ENCODE measurements at places on chromosomes 7 and 10. TPM values are rescaled to one million over a fixed set of nuclear protein-coding genes. Genes with fewer than 3 reads are reported as not detected.

- no peak for DNase-seq
- peak overlapping the region; percentile 94 for H3K27ac ChIP-seq
- peaks cover 75% of the 10 kb centered on the region for H3K4me1 ChIP-seq
- H3K36me3 ChIP-seq, result peaks cover 1% of the 10 kb centered on the region
These were observed 1.5 kb downstream of the DUSP5 start for GRCh38 chr10:110498982-110499795.

DNA sequence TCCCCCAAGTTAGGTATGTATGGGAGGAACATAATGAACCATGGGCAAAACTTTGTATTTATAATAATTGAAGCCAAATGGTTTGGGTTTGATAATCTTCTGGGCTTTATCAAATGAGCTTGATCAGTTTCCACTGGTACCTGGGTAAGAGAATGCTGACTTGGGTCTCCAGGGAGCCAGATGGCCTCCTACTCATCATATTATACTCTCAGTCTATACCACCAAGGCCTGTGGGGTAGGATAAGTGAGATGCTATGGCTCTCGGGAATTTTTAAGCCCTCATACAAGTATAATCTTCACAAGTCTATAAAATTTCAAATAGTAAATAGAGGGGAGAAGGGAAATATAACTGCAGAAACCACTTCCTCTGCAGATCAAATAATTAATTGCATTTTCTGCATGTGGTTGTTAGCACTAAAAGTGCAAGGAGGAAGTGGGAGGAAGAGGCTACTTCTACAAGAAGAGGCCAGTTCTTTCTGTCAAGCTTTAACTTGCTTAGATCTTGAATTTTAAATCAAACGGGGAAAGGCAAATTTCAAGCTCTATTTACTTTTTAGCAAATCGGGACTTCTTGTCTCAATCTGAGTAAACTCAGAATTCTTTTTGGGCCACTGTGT lies 349.0 kb downstream of the SORCS1 start:
- H3K4me3 ChIP-seq, result no peak overlapping the region
- no peaks in the 10 kb centered on the region for H3K36me3 ChIP-seq
- no peak for DNase-seq
- H3K4me1 ChIP-seq, result no peaks in the 10 kb centered on the region

DNA sequence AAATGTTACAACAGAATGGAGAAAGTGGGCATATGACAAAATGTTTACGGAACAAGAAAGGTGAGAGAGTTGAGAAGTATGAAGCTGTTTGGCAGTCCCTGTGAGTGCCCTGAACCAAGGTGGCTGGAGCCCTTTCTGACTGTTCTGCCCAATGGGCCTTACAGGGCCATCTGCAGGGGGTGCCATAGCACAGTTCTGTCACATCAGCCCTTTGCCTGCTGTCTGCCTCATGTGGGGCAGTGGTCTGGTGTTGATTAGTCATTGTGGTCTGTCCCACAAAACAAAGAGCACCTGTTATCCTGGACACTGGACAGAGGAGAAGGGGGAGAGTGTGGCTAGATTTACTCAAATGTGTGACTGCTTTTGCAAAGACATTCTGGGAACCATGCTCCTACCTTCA lies 51.5 kb upstream of the OSBPL3 start:
- DNase-seq, result no peak
- peaks cover 5% of the 10 kb centered on the region for H3K4me1 ChIP-seq
- H3K27me3 ChIP-seq, result no peaks in the 10 kb centered on the region
- no peaks in the 10 kb centered on the region for H3K36me3 ChIP-seq
- no peak overlapping the region for H3K4me3 ChIP-seq

- H3K4me3 ChIP-seq, result peak overlapping the region; percentile 67
- peaks cover 40% of the 10 kb centered on the region for H3K4me1 ChIP-seq
- H3K36me3 ChIP-seq, result no peaks in the 10 kb centered on the region
These were observed 2.3 kb upstream of the PFKFB3 start for GRCh38 chr10:6200440-6200733.

DNA sequence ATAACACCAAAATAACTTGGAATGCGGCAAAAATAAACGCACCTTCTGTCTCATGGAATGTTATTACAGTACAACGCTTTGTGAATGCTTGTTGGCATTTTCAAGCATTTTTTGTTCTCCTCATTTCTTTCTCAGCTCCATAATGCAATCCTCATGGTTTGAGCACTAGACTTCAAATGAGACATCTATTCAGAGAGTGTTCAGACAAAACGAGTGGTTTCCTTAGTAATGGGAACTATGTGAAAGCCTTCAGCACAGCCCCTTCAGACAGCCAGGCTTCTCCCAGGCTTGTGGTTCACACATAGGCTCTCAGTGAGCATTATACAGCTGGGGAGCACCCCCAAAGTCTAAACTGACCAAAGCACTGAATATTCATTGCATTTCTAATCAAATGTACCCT lies 8.6 kb upstream of the LRRN3 start:
- H3K4me1 ChIP-seq, result peaks cover 30% of the 10 kb centered on the region
- peak overlapping the region; percentile 77 for H3K27ac ChIP-seq

- no peak overlapping the region for H3K4me3 ChIP-seq
- no peaks in the 10 kb centered on the region for H3K27me3 ChIP-seq
- H3K36me3 ChIP-seq, result no peaks in the 10 kb centered on the region
- DNase-seq, result no peak
These were observed 32.4 kb downstream of the ACTA2 start for GRCh38 chr10:88920198-88920597.

- peak within 1 kb of the TSS; percentile 85 for H3K27ac ChIP-seq
- peaks cover 23% of the 10 kb centered on the region for H3K4me1 ChIP-seq
- H3K27me3 ChIP-seq, result peaks cover 2% of the 10 kb centered on the region
- peak within 1 kb of the TSS; percentile 92 for H3K4me3 ChIP-seq
- DNase-seq, result no peak
These were observed at the start of gene SEMA3A for GRCh38 chr7:84194484-84195271. Gene SEMA3A (minus strand): TSS chr7:84194789. CDS start chr7:84194586, 203 bp downstream.

DNA sequence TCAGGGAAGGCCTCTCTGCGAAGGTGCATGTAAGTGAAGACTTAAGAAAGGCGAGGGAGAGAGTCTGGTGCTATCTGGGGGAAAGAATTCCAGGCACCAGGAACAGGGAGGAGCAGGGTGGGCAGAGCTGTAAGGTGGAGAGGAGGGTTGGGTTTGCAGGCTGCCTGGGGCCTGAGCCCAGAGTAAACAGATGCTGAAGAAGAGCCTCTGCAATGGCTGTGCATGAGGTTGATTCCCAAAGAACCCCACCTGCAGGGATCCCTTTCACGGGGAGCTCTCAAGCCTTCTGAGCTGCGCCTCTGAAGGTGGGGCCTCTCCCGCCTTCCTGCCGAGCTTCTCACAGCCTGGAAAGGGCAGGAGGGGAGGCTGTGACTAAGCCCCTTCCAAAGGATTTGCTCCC lies 115.1 kb downstream of the RNF216 start:
- H3K4me3 ChIP-seq, result no peak overlapping the region
- H3K36me3 ChIP-seq, result peaks cover 8% of the 10 kb centered on the region
- DNase-seq, result peak; percentile 41
- peak overlapping the region; percentile 14 for H3K27ac ChIP-seq

- peak overlapping the region; percentile 99 for H3K27ac ChIP-seq
- no peaks in the 10 kb centered on the region for H3K27me3 ChIP-seq
- H3K36me3 ChIP-seq, result peaks cover 39% of the 10 kb centered on the region
- DNase-seq, result no peak
- peaks cover 53% of the 10 kb centered on the region for H3K4me1 ChIP-seq
These were observed 4.4 kb downstream of the ZNF655 start for GRCh38 chr7:99562832-99563231.

DNA sequence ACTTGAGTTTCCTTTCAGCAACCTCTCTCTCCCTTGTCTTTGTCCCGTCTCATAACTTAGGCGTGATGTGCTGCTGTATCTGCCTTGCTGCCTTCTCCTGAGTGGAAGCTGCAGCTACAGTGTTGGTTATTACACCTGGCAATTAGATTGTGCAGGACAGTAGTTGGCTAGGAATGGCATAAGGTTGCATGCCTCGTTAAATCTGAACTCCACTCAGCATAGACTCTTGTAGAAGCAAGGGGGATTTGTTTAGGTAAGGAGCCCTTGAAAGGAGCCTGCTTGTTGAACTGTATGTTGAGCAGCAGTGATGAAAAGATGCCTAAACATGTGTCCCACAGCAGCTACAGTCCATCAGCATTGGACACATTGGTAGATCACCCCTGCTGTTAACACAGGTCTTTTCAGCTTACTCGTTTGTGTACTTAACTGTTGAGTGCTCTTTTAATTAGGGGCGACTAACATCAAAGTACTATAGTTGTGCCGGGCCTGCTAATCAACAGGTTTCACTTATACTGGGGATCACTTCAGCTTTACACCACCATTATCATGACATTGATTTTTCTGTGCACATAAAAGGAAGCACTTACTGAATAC lies 225.0 kb downstream of the AUTS2 start:
- H3K36me3 ChIP-seq, result no peaks in the 10 kb centered on the region
- H3K27me3 ChIP-seq, result no peaks in the 10 kb centered on the region
- H3K27ac ChIP-seq, result no peak overlapping the region
- no peak for DNase-seq

- H3K4me1 ChIP-seq, result peaks cover 16% of the 10 kb centered on the region
- peaks cover 30% of the 10 kb centered on the region for H3K36me3 ChIP-seq
- H3K27me3 ChIP-seq, result no peaks in the 10 kb centered on the region
- no peak for DNase-seq
- peak within 1 kb of the TSS; percentile 89 for H3K4me3 ChIP-seq
These were observed at the start of gene ZNF37A for GRCh38 chr10:38094158-38094926. Gene ZNF37A (plus strand): TSS chr10:38094337. CDS start chr10:38096618, 2,281 bp downstream.

GRCh38 chr7:30157204-30157603 lies 22.4 kb downstream of the MTURN start:
- peaks cover 5% of the 10 kb centered on the region for H3K36me3 ChIP-seq
- H3K27me3 ChIP-seq, result no peaks in the 10 kb centered on the region
- peaks cover 5% of the 10 kb centered on the region for H3K4me1 ChIP-seq
- H3K27ac ChIP-seq, result no peak overlapping the region
- no peak for DNase-seq

GRCh38 chr7:93205046-93205445 lies 21.2 kb downstream of the HEPACAM2 start:
- no peaks in the 10 kb centered on the region for H3K36me3 ChIP-seq
- no peak for DNase-seq
- peaks cover 5% of the 10 kb centered on the region for H3K4me1 ChIP-seq
- H3K4me3 ChIP-seq, result no peak overlapping the region
- H3K27ac ChIP-seq, result no peak overlapping the region

DNA sequence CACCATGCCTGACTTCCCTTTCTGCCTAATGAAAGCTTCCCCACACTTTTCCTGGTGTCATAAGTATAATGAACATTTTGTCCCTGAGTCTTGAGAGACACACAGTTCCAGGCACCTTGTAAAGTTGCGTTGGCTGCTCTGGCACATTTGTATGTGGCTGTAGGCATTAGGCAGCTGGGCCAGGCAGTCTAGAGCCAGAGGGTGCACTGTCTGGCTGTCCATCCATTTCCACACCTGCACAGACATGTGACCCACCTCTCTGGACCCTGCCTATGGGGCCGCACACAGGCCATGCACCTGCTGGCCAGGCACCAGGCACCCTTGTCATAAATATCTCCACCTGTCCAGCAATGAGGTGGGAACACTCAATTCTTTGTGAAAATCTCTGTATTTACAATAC lies 54.7 kb upstream of the ANTXRL start:
- H3K36me3 ChIP-seq, result no peaks in the 10 kb centered on the region
- peaks cover 39% of the 10 kb centered on the region for H3K27me3 ChIP-seq
- no peak for DNase-seq

Gene NUTM2D
- total RNA-seq, result 3.2 TPM

Gene PRF1
- total RNA-seq, result not detected

Gene FAM180A
- 0.27 TPM for total RNA-seq

Gene TMEM236
- 0.07 TPM for total RNA-seq

Measured in chondrocyte (in vitro differentiated cells).